T-helper 17 cell (primary cell): ENCODE measurements at places on chromosomes 7 and 10. TPM values are rescaled to one million over a fixed set of nuclear protein-coding genes. Genes with fewer than 3 reads are reported as not detected.

DNA sequence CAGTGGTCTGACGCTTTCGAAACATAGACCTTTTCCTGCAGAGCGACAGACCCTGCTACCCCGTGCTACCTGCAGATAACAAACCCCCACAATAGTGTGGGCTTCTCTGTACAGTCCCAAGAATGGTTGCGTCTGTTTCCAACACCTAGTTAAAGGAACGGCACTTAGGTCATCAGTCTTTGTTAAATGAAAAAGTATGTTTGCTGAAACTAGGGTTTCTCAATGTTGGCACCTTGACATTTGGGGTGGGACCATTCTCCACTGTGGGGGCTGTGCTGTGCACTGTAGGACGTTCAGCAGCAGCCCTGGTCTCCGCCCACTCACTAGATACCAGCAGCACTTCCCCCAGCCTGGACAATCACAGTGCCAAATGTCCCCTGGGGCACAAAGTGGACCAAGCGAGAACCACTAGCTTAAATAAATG is 13.7 kb downstream of the TECTB start:
- H3K27ac ChIP-seq = no peak overlapping the region
- peaks cover 50% of the 10 kb centered on the region for H3K27me3 ChIP-seq
- no peak for DNase-seq
- H3K4me3 ChIP-seq = no peak overlapping the region
- H3K4me1 ChIP-seq = no peaks in the 10 kb centered on the region
- peaks cover 4% of the 10 kb centered on the region for H3K36me3 ChIP-seq

DNA sequence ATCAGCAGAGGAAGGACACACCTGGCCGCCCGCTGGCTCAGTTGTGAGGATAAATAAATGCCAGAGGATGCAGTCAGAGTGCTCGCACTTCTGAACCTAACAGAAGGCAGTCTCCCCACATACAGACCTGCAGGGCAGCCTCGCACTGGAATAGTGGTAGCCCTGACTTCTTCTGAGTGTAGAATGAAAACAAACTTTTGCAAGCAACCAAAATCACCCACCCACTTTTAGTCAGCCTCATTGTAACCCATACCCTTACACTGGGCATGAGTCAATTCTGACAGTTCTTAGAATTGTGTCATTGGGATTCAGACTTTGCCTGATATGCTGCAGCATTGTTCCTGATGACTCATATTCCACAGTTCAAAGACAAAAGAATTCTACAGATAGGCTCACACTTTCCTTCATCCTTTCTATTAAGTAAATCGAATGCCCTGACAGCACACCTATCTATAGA is 167.0 kb upstream of the CDK1 start:
- H3K27ac ChIP-seq = no peak overlapping the region
- no peaks in the 10 kb centered on the region for H3K27me3 ChIP-seq
- no peak for DNase-seq

- H3K4me3 ChIP-seq = no peak overlapping the region
- peaks cover 85% of the 10 kb centered on the region for H3K27me3 ChIP-seq
- no peak for DNase-seq
- H3K4me1 ChIP-seq = peaks cover 4% of the 10 kb centered on the region
- H3K36me3 ChIP-seq = no peaks in the 10 kb centered on the region
These were observed 40.0 kb downstream of the CNNM1 start for GRCh38 chr10:99369126-99369525.

DNA sequence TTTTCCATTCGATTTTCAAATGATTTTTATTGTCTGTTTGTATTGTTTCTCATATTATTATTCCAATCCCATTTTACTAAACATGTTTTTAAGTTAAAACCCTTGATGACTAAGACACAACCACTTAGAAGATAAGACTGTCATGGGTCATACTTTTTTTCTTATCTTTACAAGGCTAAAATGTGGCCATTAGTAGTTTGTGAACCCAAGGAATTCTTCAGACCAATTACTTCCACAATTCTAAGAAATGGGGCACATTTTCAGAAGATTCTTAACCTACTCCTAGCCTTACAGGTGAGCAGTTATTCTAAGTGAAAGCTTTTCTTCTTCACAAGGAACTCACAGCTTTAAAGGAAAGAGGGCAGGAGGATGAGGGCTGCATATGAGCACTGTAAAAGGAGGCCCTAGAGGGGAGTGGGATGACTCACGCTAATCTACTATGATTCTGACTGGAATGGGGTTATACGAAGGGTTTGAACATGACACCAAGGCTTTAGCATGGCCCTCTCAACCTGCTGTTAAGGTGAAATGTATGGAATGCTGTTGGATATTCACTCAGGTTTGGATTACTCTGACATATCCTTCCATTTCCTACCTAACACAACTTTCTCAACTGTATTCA is 81.0 kb downstream of the SORCS1 start:
- H3K36me3 ChIP-seq = no peaks in the 10 kb centered on the region
- no peak for DNase-seq
- no peak overlapping the region for H3K4me3 ChIP-seq
- no peak overlapping the region for H3K27ac ChIP-seq

DNA sequence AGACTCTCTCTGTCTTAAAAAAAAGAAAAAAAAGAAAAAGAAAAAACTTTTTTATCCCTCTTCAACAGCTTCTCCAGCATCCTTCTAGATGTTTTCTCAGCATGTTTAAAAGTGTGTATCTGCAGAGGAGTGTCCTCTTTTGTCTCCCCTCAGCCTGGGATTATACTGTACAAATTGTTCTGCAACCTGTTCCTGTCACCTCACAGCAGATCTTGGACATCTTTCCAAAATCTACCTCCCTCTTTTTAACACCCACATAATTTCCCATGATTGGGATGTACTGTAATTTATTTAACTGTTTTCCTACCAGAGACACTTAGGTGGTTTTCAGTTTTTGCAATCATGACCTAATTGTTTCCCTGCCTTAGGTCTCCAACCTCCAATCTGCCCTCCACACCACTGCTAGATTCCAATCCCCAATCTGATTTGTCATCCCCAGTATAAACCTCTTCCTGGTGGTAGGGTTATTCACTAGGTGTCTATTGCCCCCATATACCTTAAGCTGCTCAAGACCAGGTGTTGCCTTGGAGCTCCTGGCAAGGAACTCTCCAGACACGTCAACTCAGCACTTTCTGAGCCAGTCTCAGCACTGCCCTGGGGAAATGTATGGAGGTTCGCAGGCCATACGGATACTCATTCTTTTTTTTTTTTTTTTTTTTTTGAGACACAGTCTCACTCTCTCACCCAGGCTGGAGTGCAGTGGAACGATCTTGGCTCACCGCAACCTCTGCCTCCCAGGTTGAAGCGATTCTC is 17.6 kb upstream of the DDIT4 start:
- peak overlapping the region; percentile 21 for H3K4me3 ChIP-seq
- H3K27me3 ChIP-seq = no peaks in the 10 kb centered on the region
- peak overlapping the region; percentile 89 for H3K27ac ChIP-seq
- DNase-seq = no peak

DNA sequence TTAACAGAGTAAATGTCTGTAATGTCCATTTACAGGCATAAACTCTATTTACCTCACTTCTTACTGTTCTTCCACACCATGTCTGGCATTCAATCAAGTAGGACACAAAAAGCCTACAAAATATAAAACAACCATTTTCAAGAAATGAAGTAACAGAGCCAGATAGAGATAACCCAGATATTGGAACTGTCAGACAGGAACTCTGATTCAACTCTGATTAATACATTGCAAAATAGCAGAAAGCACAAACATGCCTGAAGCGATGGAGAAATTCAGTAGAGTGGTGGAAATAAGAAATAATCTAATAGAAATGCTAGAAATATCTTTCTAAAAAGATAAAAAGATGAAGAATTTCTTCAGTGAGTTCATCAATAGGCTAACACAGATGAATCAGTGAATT is 964.4 kb downstream of the PCDH15 start:
- no peak overlapping the region for H3K4me3 ChIP-seq
- H3K27me3 ChIP-seq = no peaks in the 10 kb centered on the region
- no peak for DNase-seq
- H3K27ac ChIP-seq = no peak overlapping the region

PKD1L1 gene
- total RNA-seq = 0.77 TPM

CXCL12 gene
- total RNA-seq = not detected

GRCh38 chr10:119399466-119399865 is 143.1 kb downstream of the RGS10 start:
- no peak for DNase-seq
- H3K4me1 ChIP-seq = peaks cover 7% of the 10 kb centered on the region
- no peaks in the 10 kb centered on the region for H3K36me3 ChIP-seq
- H3K27me3 ChIP-seq = no peaks in the 10 kb centered on the region
- H3K4me3 ChIP-seq = no peak overlapping the region
- H3K27ac ChIP-seq = no peak overlapping the region

GRCh38 chr10:36278176-36278575 is 636.1 kb upstream of the FZD8 start:
- no peaks in the 10 kb centered on the region for H3K36me3 ChIP-seq
- no peak overlapping the region for H3K27ac ChIP-seq
- H3K4me1 ChIP-seq = no peaks in the 10 kb centered on the region
- no peak for DNase-seq
- no peaks in the 10 kb centered on the region for H3K27me3 ChIP-seq

CALCR gene
- total RNA-seq = not detected

DNA sequence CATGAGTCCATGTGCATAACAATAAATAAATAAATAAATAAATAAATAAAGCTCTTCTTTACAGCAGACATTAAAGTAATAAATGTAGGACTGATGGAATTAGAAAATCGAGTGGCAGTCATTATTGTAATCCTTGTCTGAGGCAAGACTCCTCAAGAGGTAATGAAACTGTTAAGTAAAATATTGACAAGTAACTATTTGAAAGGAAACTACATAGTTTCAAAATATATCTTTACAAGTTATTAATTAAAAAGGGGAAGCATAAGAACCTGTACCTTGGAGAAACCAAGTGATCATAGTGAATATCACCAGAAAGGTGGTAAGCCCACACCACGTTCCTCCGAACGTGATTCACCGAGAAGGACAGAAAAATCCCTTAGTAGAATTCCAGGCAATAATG is 285.6 kb upstream of the SORCS1 start:
- H3K27ac ChIP-seq = no peak overlapping the region
- no peaks in the 10 kb centered on the region for H3K4me1 ChIP-seq
- DNase-seq = no peak
- no peaks in the 10 kb centered on the region for H3K27me3 ChIP-seq
- H3K36me3 ChIP-seq = no peaks in the 10 kb centered on the region
- no peak overlapping the region for H3K4me3 ChIP-seq

COL28A1 gene
- not detected for total RNA-seq

DNA sequence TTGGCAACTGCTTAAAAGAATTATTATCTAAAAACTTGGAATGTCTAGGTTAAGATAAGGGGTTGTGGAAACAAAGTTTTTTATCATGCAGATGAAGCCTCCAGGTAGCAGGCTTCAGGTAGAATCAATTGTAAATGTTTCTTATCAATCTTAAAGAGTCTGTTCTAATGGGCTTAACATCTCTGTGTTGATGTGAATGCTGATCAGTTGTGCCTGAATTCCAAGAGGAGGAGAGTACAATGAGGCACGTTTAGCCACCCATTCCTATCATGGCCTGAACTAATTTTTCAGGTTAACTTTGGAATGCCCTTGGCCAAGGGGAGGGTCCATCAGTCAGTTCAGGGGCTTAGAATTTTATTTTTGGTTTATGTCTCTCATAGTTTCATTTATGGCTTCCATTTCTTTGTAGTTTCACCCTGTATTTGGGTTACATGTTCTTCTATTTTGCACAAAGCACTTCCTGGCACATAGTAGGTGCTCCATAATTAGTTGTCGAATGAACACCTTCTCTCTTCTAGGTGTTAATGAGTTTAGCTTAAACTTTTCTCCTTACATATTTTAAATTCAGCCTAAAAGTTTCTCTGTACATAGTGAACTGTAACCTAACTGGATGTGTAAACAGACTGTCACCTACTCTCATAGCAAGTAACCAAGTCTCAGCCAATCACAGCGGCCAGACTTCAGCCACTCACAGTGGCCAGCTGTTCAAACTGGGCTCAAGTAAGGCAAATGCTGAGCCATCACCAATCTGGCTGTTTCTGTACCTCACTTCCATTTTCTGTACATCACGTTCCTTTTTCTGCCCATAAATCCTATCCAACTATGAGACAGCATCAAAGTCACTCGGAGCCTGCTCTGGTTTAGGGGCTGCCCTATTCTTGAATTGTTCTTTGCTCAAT is 34.7 kb downstream of the ALOX5 start:
- peaks cover 20% of the 10 kb centered on the region for H3K4me1 ChIP-seq
- H3K4me3 ChIP-seq = no peak overlapping the region
- DNase-seq = no peak

KIAA1549 gene
- not detected for total RNA-seq

- H3K4me3 ChIP-seq = no peak overlapping the region
- H3K27ac ChIP-seq = peak overlapping the region; percentile 57
- no peak for DNase-seq
These were observed 266.7 kb upstream of the KLF6 start for GRCh38 chr10:4051641-4052151.

DNA sequence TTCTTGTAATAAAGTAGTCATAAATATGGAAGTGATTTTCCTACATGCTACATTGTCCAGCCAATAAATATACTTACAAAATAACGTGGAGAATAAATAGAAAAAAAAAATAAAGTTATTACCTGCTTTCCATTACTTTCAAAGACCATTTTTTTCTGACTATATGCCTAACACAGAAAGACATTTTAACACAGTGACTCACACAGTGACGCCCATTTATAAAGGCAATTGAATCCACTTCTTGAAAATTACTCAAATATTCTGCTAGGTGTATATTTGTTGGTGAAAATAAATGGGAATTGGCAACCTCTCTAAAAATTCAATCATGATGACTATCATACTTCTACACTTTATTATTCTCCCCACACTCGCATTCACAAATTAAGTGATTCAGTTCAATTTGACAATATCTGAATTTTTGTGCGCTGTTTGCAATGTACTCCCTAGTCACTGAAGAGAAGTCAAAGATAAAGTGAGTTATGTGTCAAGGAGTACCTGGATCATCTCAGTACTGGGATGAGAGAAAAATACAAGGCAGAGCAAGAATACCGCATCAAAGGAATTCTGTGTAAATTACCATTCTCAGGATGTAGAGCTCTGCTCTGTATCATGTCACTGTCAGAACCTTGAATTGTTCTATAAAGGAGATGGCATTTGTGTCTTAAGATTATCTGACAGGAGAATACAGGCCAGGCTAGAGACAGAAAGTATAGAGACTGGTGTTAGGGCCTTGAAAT is 642.7 kb downstream of the IPMK start:
- no peak overlapping the region for H3K27ac ChIP-seq
- no peaks in the 10 kb centered on the region for H3K4me1 ChIP-seq
- no peaks in the 10 kb centered on the region for H3K27me3 ChIP-seq
- H3K36me3 ChIP-seq = no peaks in the 10 kb centered on the region
- no peak overlapping the region for H3K4me3 ChIP-seq

DNA sequence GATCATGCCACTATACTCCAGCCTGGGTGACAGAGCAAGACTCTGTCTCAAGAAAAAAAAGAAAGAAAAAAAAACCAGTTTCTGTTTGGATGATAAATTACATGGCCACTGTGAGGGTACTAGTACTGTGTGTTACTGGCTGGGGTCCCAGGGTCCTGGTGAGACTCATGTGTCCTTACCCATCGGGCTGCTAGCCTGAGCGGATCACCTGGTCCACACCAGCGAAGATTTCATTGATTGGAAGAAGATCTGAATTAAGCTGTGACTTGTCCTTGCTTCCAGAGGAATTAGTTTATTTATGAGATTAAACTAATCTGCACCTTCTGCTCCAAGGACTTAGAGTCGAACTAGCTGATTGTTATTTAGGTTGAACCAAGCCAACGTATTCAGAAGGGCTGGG is 40.0 kb upstream of the BAMBI start:
- no peak for DNase-seq
- H3K4me1 ChIP-seq = peaks cover 2% of the 10 kb centered on the region
- H3K27ac ChIP-seq = no peak overlapping the region
- H3K4me3 ChIP-seq = no peak overlapping the region

GRCh38 chr10:14220026-14220425 is 110.7 kb downstream of the FRMD4A start:
- no peak overlapping the region for H3K27ac ChIP-seq
- H3K27me3 ChIP-seq = peaks cover 45% of the 10 kb centered on the region
- no peaks in the 10 kb centered on the region for H3K36me3 ChIP-seq
- H3K4me1 ChIP-seq = no peaks in the 10 kb centered on the region
